ENCODE measurements at places on chromosomes 1 and 21. TPM values are rescaled to one million over a fixed set of nuclear protein-coding genes. Genes with fewer than 3 reads are reported as not detected.

The LRRC8C gene
- total RNA-seq = 2.0 TPM

The PTPRU gene
- 7.2 TPM for total RNA-seq

The GBP2 gene
- 14.9 TPM for total RNA-seq

The TENT5C gene
- total RNA-seq = 2.2 TPM

The PAPPA2 gene
- total RNA-seq = 0.53 TPM

The COL8A2 gene
- total RNA-seq = 5.0 TPM

Data from smooth muscle cell of the coronary artery (primary cell).